Left kidney (tissue), 8 donors: ENCODE measurements at places on chromosomes 1 and 21.

- no peak for DNase-seq
Observed at GRCh38 chr1:196655071-196655470, 3.2 kb downstream of the CFH start.

DNA sequence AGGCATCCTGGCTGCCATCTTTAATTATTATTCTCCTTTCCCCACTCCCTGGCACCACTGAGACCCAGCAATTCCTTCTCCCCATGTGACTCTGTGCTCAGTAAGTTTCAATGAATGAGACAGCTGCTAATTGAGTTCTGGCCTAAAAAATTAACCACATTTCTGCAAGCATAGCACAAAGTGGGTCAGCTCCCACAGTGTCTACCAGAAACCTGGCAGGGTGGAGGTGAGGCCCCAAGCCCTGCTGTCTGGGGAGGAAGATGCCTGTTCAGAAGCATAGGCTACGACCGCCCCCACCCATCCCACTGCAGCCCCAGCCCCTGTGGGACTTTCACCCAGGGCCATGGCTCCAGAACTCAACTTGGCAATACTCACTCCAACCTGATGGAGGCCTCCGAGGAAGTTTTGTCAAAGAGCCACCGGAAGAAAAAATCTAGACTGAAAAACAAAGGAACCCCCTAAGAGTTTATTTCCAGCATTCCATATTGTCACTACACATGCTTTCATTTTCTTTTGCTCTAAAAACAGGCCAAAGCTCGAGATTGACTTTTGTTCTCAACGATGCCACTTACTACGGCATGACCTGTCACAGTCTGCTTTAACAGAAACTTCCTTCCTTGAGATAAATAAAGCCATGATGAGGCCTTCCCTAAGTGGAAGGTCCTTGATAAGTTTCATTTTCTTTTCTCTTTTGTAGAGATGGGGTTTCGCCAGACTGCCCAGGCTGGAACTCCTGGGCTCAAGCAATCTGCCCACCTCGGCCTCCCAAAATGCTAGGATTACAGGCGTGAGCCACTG lies 26.5 kb downstream of the TMEM63A start:
- DNase-seq = no peak

- no peak for DNase-seq
Observed at GRCh38 chr1:9350013-9350908, 57.6 kb downstream of the SPSB1 start.

DNA sequence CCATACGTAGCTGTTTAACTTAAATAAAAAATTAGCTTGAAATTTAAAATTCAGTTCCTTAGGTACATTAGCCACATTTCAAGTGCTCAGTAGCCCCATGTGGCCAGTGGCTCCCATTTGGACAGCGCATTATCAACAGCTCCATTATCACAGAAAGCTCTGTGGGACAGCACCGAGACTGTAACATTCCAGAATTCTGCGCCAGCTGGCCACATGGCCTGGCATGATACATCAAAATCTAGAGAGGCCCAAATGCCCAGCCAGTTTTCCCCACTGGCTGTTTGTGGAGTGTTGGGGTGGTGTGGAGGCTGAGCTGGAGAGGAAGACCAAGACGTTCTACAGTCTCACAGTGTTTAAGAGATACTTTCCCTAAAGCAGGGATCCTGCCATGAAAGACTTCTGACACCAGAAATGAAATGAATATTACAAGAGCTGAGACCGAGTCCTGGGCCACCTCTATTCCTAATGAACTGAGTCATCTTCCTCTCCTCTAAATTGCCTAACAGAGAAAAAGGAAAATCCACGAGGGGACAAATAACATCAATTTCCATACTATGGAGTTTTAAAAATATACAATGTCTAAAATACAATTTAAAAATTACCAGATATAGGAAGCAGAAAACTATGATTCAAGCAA lies 27.3 kb upstream of the ACTA1 start:
- DNase-seq = no peak

- no peak for DNase-seq
Observed at GRCh38 chr1:87291107-87291506, 37.6 kb upstream of the LMO4 start.
